Activated T-cell treated with anti-CD3 and anti-CD28 coated beads, Interleukin-2, amount 50 U/mL, for 4 hours (primary cell): ENCODE measurements at places on chromosomes 5 and 9. TPM values are rescaled to one million over a fixed set of nuclear protein-coding genes. Genes with fewer than 3 reads are reported as not detected.

C6 gene
- total RNA-seq = 0.51 TPM

C9 gene
- 0.11 TPM for total RNA-seq

C9orf50 gene
- total RNA-seq = not detected

TUBB4B gene
- 345 TPM for total RNA-seq

TRMT10B gene
- 8.5 TPM for total RNA-seq

FOXD4 gene
- total RNA-seq = not detected

PCDHGA11 gene
- total RNA-seq = 0.05 TPM

DPM2 gene
- 89.9 TPM for total RNA-seq

- no peak for DNase-seq
These were observed 171.2 kb downstream of the GAPVD1 start for GRCh38 chr9:125432715-125433385.

GRCh38 chr5:97657239-97657638 is 474.2 kb upstream of the RIOK2 start:
- DNase-seq = no peak

GRCh38 chr9:109904666-109905065 is 124.7 kb downstream of the PALM2AKAP2 start:
- no peak for DNase-seq

- peak; percentile 37 for DNase-seq
These were observed 6.4 kb downstream of the ARRDC1 start for GRCh38 chr9:137611623-137612609.

GRCh38 chr9:33517373-33517772 is 6.7 kb upstream of the ANKRD18B start:
- DNase-seq = no peak

DNA sequence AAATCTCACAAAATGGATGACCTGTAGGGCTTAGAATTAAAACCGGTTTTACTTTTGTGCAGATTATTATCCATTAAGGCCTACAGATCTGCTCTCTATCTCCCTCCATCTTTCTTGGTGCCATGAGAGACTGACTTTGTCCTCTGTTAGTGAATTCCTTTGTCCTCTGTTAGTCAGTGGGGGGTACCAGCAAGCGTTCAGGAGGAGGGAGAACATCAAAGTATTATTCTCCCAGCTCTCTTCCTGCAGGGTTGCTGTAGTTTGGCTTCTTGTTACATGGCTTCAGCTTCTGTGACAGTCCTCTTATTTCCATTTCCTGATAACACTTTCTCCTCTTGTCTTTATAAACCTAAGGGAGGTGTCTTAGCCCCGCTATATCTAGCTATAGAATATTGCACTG is 850.5 kb upstream of the SEMA6A start:
- DNase-seq = no peak

GRCh38 chr9:99266255-99267023 is 44.4 kb downstream of the SEC61B start:
- peak; percentile 46 for DNase-seq

DNA sequence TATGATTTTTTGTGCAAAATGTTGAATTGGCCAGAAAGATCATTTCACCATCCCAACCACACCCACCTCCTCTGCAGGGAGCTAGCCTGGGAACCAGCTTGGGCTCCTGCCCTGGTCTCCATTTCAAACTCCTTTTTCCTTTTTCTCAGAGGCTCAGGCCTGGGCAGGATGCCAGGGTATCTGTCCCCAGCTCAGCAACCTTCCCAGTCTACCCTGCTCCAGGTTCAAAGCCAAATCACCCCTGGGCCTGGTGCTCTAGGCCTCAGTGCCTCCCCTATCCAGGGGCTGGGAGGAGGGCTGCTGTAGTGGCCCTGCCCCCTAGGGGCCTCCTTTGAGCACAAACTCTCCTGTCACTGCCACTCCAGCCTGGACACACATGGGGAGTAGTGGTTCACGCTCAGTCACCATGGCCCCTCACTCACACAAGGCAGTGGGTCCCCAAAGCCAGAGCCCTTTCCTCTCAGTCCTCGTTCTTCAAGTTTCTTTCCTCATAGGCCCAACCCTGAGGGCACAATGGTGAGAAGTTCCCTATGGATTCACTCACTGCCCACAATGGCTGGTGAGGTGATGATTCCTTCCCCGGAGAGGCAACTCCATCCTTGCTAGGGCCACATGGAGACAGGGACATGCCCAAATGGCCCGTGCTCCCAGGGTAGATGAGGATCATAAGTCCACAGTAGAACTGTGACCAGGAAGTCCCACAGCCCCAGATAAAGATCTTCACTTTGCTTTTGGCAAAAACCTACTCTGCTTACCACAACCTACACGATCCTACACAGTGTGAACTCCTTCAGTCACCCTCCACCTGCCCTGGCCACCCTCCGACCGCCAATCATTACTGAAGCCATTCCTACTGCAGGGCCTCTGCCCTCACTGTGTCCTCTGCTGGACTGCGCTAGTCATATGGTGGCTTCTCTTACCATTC is 1.6 kb upstream of the ST6GALNAC4 start:
- no peak for DNase-seq

- DNase-seq = peak; percentile 41
These were observed 26.3 kb downstream of the OR2V2 start for GRCh38 chr5:181173420-181174342.

DNA sequence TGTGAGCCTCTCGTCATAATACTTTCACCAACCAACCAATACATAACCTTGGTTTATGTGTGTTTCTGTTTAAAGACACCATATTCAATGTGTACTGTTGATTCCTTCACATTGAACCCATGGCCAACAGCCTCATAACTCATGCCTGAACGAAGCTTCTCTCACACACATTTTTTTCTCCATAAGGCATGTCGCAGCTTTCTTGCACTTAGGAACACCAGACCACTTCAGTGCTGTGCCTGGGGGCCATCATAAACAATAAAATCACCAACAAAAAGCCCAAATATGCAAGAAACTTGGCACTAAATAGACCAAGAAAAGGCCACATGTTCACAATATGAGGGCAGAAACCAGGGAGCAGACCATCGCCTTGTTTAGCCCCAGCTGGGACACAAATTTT is 192.2 kb downstream of the ROR2 start:
- DNase-seq = no peak

GRCh38 chr5:38673671-38674071 is 117.2 kb upstream of the LIFR start:
- DNase-seq = no peak

GRCh38 chr5:130555429-130555828 is 609.6 kb downstream of the HINT1 start:
- DNase-seq = no peak

- no peak for DNase-seq
These were observed 18.1 kb upstream of the TNC start for GRCh38 chr9:115135821-115136778.

DNA sequence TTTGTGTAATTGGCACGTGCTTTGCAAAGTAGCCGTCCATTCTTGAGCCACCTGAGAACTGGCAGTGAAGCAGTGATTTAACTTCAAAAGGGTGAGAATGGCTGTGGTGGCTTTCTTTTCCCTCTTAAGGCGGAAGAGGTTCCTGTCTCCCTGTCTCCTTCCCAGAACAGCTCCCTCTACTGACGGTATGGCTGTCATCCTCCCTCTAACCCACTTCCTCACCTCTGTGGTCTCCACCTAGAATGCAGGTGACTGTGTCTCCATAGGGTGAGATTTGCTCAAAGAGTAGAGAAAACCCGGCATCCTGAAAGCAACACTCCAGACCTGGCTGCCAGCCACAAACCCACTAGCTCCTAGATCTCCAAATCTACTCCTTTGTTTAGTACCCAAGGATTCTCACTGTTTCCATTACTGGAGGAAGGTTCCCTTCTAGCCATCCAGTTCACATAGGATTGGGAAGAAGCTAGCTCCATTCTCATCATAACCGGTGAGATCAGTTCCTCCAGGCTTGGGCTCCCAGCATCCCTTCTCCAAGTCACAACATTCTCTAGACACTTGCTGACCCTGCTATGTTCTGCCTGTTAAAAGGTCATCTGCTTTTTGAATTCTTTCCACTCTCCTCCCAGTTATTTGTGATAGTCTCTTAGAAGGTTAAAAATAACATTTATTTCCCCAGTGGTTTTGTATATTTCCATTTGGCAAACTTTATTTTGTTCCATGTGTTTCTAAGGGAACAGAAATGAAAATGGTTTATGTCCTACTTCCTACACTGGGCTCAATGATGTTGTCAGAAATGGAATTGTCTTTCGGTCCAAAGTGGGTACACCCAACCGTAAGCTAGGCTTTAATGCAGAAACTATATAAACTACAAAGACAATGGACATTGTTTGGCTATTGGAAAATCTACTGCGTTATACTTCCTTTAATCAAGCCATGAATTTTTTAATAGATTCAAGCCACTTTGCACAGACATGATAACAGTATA is 269.4 kb downstream of the CWC27 start:
- no peak for DNase-seq

DNA sequence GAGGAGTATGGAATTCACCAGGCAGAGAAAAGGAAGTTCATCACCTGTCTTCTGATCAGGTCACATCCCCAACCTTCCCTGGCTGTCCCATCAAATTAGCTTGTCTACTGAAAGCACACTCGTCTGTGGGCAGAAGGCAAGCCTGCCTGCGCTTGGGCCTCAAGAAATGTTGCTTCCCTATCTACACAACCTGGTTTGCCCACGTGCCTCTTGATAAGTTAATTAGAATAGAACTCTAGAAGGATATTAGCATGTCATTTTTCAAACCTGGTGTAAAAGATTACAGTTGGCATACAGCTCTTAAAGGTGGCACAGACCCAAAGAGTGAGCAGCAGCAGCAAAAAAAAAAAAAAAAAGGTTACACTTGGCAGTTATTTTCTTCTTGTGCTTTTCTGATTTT is 5.1 kb downstream of the TTC23L start:
- DNase-seq = no peak

- DNase-seq = no peak
These were observed 31.1 kb downstream of the FOXD1 start for GRCh38 chr5:73417303-73418034.

- no peak for DNase-seq
These were observed 6.5 kb downstream of the TBC1D2 start for GRCh38 chr9:98248737-98249474.

GRCh38 chr5:67880511-67880805 is 335.1 kb upstream of the PIK3R1 start:
- DNase-seq = no peak

- peak; percentile 72 for DNase-seq
These were observed 3.6 kb upstream of the SNAPC4 start for GRCh38 chr9:136403538-136403914.

GRCh38 chr5:138677782-138678181 is 75.4 kb upstream of the CTNNA1 start:
- DNase-seq = no peak

GRCh38 chr9:96004379-96004778 is 128.9 kb downstream of the ERCC6L2 start:
- DNase-seq = no peak

- DNase-seq = no peak
These were observed 88.8 kb upstream of the SH3GL2 start for GRCh38 chr9:17490110-17490509.

- DNase-seq = no peak
These were observed 126.5 kb downstream of the MAST4 start for GRCh38 chr5:66722686-66723085.
